ENCODE measurements at places on chromosomes 3 and 15.

GRCh38 chr15:43469867-43470266 is 23.1 kb downstream of the TP53BP1 start:
- peak; percentile 84 for DNase-seq

DNA sequence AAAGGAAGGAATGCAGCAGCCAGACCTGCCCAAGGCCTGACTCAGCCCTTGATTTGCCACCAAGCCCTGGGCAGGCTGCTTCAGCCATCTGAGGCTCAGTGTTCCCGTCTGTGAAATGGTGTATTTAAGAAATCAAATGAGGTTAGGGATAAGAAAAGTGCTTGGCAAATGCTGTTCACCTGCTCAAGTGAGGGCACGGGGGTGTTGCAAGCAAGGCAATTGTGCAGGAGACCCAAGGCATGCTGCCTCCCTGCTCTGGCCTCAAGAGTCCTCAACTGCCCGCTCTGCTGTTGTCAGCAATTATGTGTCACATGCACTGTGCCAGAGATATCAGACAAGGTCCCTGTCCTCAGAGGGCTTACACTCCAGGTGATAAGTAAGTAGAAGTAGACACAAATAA is 101.8 kb downstream of the TPRA1 start:
- no peak for DNase-seq

- DNase-seq: peak; percentile 75
These were observed 429.9 kb downstream of the TBL1XR1 start for GRCh38 chr3:176767385-176767784.

DNA sequence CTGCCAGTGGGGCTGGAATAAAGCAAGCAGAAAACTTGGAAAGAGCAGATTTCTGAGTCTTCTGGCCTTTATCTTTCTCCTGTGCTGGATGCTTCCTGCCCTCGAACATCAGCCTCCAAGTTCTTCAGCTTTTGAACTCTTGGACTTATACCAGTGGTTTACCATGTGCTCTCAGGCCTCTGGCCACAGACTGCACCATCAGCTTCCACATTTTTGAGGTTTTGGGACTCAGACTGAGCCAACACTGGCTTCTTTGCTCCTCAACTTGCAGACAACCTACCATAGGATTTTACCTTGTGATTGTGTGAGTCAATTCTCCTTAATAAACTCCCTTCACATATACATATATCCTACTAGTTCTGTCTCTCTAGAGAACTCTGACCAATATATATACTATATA is 706.6 kb downstream of the NR2F2 start:
- DNase-seq: no peak

DNA sequence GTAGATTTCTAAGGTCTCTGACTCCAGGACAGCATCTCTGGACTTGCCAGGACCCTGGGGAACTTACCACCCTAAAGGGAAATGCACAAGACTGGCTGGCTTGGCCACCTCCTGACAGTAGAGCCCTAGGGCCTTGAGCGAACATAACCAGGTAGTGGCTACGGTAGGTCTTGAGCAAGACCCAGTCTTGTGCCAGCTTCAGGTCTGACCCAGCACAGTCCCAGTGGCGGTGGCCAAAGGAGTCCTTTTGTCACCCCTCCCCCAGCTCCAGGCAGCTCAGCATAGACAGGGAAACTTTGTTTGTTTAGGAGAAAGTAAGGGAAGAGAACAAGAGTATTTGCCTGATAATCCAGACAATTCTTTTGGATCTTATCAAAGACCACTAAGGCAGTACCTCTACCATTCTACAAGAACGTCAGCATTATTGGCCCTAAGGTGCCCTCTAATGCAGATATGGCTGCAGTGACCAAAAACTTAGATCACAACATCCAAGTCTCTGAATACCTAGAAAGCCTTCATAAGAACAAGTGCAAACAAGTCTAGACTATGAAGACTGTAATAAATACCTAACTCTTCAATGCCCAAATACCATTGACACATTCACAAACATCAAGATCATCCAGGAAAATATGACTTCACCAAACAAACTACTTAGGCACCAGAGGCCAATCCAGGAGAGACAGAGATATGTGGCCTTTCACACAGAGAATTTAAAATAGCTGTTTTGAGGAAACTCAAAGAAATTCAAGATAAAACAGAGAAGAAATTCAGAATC is 38.7 kb upstream of the FBN1 start:
- DNase-seq: no peak

GRCh38 chr3:131620977-131621376 is 118.2 kb upstream of the MRPL3 start:
- no peak for DNase-seq

DNA sequence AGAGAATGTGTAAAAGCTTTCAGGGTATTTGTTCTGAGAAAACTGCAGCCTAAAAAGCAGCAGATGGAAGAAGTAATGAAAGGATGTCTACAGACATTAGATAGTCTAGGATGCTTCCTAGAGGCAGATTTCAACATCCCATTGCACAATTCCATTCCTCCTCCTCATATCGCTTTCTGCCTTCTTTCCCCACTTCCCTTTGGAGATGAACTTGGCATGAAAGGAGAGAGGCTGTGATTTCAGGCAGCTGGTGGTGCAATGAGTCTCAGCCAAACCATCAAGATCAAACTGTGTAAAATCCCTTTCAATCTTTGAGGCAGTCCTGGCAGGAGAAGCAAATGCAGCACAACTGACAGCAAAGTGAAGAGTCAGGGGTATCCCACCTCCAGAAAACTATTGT is 438.7 kb upstream of the KCNMB2 start:
- peak; percentile 94 for DNase-seq

DNA sequence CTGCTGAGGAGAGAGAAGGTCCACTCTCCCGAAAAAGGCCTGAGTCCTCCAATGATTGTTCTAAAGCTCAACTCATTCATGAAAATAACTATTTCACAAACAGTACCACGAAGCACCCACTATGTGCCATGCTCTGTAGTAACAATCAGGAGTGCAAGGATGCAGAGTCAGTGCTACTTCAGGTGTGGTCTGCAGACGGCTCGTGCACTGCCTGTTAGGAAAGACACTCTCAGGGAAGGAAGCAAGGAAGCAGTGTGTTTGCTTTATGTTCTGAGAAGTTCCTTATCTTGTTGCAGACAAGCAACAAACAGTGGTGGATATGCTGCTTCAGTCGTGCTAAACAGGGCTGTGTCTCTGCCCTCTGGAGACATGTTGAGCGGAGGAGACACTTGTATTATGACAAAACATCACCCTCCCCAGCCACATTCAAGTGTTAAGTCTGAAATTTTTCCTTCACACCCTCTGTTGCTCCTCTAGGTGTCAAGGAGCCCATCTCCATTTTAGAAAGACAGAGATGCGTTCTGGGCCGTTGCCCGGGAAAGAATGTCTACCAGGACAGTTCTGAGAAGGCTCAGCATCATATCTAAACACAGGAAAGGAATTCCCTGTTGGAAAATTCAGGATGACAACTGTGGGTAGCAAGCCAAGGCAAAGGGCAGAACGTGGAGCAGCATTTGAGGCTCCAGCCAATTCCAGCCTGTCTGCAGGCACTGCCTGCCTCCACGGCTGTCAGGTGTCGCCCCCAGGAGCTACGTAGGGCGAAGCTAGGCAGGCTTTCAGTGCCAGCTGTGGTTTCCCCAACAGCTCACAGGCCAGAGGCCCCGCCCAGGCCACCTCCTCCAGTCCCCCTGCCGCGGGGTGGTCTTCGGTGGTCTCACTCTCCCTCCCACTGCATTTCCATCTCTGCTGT is 13.4 kb upstream of the ATP10A start:
- DNase-seq: no peak

GRCh38 chr3:14540821-14541385 is 761 bp upstream of the GRIP2 start:
- DNase-seq: no peak

- no peak for DNase-seq
These were observed 44.4 kb downstream of the STARD9 start for GRCh38 chr15:42619656-42620371.

- no peak for DNase-seq
These were observed 102.9 kb upstream of the KLF13 start for GRCh38 chr15:31223478-31224350.

- no peak for DNase-seq
These were observed 138.8 kb upstream of the PEX5L start for GRCh38 chr3:180175572-180175971.

- DNase-seq: peak; percentile 14
These were observed 215.3 kb upstream of the THRB start for GRCh38 chr3:24709956-24710355.

DNA sequence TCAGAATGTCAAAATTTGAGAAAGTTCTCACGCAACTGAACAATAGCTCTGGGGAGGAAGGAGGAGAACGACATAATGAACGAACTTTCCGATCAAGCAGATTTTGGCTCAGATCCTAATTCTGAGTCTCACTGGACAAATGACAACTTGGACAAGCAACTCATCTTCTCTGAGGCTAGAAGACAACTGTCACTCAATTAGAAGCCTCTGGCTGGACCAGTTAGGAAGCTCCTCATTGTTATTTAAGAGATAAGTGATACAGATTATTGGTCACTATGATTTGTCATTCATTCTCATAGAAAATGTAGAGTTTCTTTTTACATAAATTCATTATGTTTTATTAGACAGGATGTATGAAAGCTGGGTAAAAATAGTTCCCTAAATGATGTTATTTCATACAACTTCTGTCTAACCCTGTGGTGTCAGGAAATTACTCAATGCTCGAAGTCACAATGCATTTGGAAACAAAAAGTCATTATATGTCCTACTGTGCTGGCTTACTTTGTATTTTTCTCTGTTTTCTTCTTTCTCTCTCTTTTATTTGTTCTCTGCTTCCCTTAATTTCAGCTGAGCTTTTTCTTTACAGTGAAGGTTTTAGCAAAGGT is 11.0 kb upstream of the C3orf49 start:
- no peak for DNase-seq

- DNase-seq: no peak
These were observed 169.3 kb downstream of the LPP start for GRCh38 chr3:188323067-188323842.

DNA sequence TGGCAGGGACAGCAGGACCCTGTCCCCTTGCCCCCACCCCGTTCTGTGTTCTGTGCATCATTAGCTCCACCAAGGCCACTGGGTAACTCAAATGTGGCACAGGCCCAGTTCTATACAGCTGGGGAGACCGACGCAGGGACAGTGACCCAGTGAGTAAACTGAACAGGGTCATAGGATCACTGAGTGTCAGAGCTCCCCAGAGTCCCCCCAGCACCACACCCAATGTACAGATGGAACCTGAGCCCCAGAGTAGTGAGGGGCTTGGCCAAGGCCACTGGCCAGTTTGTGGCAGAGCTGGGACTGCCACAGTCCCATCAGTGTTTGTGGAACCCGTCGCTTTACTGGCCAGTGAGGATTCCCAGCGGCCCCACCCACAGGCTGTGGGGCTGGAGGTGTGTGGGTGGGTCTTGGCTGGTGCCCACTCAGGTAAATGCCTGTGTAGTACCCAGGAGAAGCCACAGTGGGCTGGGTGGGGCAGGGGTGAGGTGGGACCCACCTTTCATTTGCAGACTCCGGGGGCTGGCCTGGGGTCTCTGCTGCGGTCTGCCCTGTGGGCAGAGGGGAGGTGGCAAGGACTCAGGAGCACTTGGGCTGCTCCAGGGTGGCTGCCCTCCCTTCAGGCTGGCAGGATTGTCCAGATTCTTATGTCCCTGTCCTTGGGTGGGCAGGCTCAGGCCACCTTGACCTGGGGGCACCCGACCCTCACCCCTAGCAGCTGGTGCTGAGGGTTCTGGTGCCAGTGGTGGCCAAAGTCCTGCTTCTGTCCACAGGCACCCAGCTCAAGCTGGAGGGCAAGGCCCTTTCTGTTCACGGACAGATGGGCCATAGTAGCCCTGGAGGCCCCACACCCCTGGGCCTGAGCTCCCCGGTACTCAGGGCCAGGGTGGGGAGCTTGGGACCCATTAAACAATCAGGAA is 11.6 kb upstream of the CLK3 start:
- no peak for DNase-seq

- no peak for DNase-seq
These were observed 13.7 kb downstream of the CYFIP1 start for GRCh38 chr15:22966321-22967083.

DNA sequence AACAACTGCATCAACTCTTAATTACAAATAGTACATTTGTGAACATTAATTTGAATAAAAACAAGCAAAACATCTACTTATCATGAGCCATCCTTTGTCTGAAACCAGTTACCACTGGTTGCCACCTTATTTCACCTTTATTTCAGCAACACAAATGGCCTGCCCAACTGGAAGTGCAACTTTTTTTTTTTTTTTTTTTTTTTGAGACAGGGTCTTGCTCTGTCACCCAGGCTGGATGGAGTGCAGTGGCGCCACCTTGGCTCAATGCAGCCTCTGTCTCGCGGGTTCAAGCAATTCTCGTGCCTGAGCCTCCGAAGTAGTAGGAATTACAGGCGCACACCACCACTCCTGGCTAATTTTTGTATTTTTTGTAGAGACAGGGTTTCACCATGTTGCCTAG is 13.1 kb downstream of the WDR82 start:
- no peak for DNase-seq

GRCh38 chr3:135908225-135908624 is 57.3 kb upstream of the PPP2R3A start:
- peak; percentile 55 for DNase-seq

GRCh38 chr15:33182926-33183325 is 11.6 kb downstream of the FMN1 start:
- no peak for DNase-seq

- no peak for DNase-seq
These were observed 44.7 kb upstream of the INO80 start for GRCh38 chr15:41160639-41161315.

- DNase-seq: no peak
These were observed 7.2 kb downstream of the DAPK2 start for GRCh38 chr15:64038878-64039610.

DNA sequence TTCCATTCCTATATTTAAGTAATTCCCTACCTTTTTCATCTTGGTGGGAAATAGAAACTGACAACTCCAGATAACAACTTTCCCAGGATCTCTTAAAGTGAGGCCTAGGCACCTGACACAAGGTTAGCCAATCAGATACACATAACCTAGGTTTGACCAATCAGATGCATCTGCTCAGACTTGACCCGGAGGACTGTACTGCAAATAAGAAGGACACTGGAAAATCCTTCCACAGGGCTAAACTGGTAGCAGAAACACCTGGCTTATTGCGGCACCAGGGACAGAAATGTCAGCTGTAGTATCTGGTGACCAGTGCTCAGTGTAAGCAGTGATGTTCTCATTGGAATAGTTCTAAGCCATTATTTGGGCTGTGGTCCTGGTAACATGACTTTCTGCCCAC is 204.5 kb upstream of the SLCO3A1 start:
- no peak for DNase-seq

DNA sequence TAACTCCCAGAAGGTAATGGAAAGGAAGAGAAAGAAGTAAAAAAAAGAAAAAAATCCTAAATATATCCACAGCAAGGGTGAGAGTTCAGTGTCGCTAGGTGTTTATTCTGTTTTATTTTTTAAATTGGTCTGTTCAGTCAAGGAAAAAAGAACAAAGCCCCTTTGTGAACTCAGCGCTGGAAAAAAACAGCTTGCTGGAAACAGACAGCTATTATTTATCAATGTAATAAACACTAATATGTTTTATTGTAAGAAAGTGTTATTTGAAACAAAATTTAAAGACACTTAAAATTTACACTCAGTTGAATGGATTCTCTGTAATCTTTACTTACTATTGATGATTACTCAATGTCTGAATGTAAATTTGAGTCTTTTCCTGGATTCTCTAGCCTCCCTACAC is 32.3 kb upstream of the LEKR1 start:
- no peak for DNase-seq

Measured in fibroblast of mammary gland (primary cell).